Activated CD4-positive, CD25-positive, alpha-beta regulatory T cell (primary cell): ENCODE measurements at places on chromosomes 11 and 22.
A peak's percentile ranks its signal among the peaks of the same experiment; 100 is the strongest.

GRCh38 chr11:121328967-121329679 is 36.6 kb downstream of the SC5D start:
- DNase-seq, result no peak

DNA sequence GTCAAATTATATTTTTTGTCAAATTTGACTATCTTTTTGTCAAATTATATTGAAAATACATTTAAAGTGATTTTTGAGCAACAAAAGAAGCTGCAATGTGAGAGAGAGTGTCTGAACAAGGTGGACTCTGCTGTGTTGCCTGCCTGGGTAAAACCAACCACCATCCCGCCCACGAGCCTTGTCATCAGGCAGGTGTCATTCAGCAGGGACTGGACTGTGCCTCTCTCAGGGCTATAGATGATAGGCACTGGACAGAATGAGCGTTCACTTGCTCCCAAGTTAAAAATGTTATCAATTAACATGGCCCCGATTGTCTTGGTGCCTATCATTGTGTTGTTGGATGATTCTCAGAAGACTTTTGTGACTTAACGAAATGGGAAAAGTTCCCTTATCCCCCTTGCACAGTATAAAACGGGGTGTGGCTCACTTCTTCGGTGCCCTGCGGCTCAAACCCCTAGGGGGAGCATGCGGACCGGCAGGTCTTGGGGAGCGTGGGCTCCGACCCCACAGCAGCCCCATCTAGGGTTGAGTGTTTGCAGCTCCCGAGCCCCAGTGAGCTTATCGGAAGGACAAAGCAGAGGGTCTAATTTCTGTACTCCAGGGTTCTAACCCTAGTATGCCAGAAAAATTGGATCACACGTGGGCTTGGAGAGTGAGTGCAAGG is 1.7 kb downstream of the APOL5 start:
- no peak for DNase-seq

DNA sequence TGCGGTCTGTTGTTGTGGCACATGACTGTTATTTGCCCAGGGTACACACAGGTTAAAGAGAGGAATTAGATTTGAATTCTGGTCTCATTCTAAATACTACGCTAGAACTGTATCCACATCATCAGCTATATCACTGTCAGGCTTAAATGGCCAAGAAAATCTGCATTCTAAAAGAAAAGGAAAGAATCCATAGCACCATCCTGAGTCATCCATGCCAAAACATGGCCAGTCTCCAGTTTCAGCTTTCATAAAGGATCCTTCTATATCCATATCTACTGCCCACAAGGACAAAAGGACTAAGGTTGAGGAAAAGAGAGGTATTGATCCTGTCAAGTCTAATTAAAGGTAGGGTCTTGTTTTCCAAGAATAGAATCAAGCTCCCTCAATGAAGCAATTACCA is 73.6 kb upstream of the GDPD4 start:
- no peak for DNase-seq

- DNase-seq, result no peak
Observed at GRCh38 chr11:61682906-61683675, 2.9 kb downstream of the DAGLA start.

GRCh38 chr22:46063846-46064227 is 86.5 kb upstream of the PPARA start:
- no peak for DNase-seq

- DNase-seq, result no peak
Observed at GRCh38 chr11:66847461-66848232, 4.4 kb downstream of the RCE1 start.

DNA sequence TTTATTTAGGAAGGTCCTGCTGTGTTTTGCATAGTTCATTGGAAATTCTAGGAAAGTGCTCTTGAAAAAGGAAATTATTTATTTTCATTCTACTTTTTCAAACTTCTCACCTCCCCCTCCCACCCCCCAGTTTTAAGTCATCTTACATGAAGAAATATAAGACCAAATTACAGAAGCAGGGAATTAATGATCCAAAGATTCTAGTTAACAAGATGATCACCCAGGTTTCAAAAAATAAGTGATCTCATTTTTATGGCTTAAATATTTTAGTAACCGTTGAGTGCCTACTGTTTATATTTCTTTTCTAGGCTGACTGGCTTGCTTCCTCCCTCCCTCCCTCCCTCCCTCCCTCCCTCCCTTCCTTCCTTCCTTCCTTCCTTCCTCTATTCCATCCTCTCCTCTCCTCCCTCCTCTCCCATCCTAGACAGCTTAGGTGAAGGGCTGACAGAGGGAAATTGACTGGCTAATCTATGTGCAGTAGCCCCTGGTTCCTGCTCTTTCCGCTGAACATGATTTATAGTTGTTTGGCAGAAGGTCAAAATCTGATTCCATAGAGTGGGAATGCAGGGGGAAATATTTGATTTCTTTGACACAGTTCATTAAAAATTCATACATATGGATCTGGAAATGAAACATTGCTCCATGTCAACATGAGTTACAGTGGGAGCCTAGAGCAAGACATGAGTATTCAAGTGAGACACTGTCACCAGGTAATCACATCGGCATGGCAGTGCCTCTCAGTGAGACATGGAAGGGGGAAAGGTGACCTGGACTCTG is 123.4 kb downstream of the COMMD9 start:
- no peak for DNase-seq

- no peak for DNase-seq
Observed at GRCh38 chr11:6201481-6201880, 2.5 kb downstream of the OR52W1 start.

GRCh38 chr11:85787809-85788760 is 22.9 kb downstream of the SYTL2 start:
- DNase-seq, result no peak

GRCh38 chr22:17785185-17786184 is 11.2 kb upstream of the BID start:
- DNase-seq, result peak; percentile 60

GRCh38 chr11:18743900-18744514 is 18.0 kb upstream of the IGSF22 start:
- DNase-seq, result no peak

DNA sequence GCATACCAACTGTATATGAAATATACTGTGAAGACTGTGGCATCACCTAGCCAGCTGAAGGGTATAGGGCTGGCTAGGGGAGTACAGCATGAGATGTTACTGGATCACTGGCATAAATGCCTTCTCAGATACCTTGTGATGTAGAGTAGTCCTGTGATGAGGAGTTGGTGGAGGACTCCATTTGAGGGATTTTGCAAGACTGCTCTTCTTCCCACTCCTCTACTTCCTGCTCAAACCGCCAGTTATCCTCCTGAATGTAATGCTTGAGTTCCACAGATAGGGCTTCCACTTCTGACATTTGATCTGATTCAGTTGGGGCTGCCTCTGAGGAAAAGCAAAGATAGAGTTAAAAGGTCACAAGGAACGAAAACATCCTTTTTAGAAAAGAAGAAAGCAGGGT is 29.3 kb downstream of the CLDN25 start:
- DNase-seq, result no peak

DNA sequence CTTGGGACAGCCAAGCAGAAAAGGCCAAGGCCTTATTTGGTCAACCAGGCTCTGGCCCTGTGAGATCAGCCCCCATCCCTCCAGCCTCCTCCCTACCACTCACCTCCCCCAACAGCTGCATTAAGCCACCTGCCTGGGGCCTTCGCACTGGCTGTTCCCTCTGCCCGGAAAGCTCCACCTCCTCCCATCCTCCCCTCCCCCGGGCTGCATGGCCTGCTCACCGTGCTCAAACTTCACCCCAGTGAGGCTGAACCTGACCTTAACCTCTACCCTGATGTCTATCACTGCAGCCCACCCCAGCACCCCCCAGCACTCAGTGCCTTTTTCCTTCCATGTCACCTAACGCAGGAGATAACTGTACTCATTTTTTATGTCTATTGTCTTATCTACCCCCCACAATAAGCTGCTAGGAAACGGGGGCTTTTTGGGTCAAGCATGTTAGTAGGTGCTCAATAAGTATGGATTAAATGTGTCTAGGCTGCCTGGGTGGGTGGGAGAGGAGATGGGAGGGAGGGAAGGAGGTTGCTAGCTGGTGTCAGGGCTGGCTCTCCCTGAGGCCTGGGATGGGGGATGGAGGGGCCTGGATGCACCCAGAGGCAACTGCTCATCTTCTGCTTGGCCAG is 912 bp downstream of the PTPRCAP start:
- DNase-seq, result peak; percentile 41

GRCh38 chr11:10500757-10501684 is 40.0 kb downstream of the RNF141 start:
- no peak for DNase-seq

GRCh38 chr22:20584029-20584871 is 76.8 kb downstream of the MED15 start:
- no peak for DNase-seq

DNA sequence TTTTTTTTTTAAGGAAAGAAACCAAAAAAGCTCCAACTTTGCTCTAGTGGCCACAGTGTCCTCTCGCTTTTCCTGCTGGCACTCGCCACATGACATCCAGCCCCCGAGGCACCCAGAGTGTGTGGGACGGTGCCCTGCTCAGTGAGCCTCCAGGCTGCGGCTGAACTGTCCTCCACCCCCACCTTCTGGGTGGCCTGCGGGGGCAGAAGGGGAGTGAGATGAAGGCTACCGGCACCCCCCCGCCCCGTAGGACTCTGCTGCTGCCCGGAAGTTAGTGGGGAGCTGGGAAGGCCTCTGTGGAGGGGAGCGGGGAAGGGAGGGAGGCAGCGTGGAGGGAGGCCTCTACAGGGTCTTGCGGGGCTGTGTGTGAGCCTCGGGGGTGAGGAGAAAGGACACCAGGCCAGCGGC is 264.4 kb downstream of the CTTN start:
- no peak for DNase-seq

- DNase-seq, result no peak
Observed at GRCh38 chr22:24437741-24438328, 10.4 kb downstream of the ADORA2A start.

DNA sequence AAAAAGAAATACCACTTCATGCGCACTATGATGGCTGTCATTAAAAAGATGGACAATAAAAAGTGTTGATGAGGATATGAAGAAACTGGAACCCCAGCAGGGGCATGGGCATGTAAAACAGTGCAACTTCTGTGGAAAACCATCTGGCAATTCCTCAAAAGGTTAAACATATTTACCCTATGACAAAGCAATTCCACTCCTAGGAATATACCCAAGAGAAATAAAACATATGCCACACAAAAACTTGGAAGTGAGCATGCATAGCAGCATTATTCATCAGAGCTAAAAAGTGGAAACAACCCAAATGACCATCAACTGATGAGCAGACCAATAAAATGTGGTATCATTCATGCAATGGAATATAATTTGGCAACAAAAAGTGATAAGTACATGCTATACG is 50.1 kb downstream of the LRRC32 start:
- DNase-seq, result no peak

DNA sequence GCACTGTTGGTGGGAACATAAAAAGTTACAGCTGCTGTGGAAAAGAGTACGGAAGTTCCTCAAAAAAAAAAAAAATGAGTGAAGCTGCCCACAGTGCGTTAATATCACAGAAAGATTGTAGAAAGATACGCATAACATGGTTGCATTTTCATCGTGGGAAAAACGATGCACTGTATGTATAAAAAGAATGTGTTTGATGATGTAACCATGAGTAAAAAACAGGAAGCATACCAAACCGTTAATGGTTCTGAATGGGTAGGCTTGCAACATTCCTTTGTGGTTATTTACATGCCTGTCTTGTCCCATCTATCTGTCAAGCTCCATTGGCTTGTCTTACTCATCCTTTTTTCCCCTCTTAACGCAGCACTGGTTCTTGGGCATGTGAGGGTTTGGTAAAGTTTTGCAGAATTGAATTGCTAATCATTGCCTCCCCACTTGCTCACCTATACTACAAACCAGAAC is 33.8 kb upstream of the DKK3 start:
- DNase-seq, result no peak

DNA sequence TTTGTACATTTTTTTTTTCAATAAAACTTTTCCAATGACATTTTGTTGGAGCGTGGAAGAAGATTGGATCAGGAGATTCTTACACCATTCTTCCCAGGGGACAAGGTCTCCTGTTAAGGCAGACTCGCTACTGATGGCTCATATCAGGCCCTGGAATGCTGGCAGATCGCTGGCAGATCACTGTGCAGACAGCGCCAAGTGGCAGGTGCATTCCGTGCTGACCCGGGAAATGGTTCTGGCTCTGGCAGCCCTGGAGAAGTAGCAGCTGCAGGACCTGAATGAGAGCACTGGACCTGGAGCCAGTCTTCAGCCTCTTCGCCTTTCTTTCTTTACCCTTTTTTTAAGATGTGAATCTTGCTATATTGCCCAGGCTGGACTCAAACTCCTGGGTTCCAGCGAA is 10.7 kb downstream of the SERPINH1 start:
- no peak for DNase-seq

- no peak for DNase-seq
Observed at GRCh38 chr11:126751242-126751641, 249.3 kb downstream of the KIRREL3 start.

GRCh38 chr11:18748766-18749365 is 22.9 kb upstream of the IGSF22 start:
- peak; percentile 32 for DNase-seq

DNA sequence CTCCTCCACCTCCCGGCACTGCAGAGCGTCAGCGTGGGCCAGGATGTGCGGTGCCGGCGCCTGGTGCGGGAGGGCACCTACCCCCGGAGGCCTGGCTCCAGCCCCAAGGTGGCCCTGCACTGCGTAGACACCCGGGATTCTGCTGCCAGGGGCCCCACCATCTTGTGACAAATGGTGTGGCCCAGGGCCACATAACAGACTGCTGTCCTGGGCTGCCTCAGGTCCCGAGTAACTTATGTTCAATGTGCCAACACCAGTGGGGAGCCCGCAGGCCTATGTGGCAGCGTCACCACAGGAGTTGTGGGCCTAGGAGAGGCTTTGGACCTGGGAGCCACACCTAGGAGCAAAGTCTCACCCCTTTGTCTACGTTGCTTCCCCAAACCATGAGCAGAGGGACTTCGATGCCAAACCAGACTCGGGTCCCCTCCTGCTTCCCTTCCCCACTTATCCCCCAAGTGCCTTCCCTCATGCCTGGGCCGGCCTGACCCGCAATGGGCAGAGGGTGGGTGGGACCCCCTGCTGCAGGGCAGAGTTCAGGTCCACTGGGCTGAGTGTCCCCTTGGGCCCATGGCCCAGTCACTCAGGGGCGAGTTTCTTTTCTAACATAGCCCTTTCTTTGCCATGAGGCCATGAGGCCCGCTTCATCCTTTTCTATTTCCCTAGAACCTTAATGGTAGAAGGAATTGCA is 13.5 kb downstream of the TSKU start:
- no peak for DNase-seq

DNA sequence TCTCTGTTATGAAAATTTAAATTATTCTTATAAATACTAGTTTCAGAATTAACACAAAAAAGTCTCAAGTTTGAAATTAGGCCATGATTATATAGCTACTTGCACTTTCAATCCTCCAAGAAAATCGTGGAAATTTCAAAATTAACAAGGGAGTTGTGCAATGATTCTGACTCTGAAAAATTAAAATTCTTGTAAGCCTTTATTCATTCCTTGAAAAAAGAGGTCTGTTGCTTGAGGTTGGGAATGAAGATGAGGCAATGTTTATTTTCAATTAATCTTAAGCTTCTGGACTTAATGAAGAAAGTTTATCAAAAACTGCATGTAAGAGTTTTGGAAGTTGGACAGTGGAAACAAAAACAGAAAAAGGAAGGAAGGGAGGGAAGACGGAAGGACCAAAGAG is 128.2 kb upstream of the FIBIN start:
- no peak for DNase-seq
